ENCODE measurements at places on chromosomes 12 and 14. TPM values are rescaled to one million over a fixed set of nuclear protein-coding genes. Genes with fewer than 3 reads are reported as not detected.

The KRT72 gene
- 5.6 TPM for total RNA-seq

The CCDC38 gene
- 0.18 TPM for total RNA-seq

The EPS8 gene
- total RNA-seq: 4.1 TPM

The GAS2L3 gene
- total RNA-seq: 5.0 TPM

The CCDC196 gene
- total RNA-seq: not detected

The ASB2 gene
- 22.9 TPM for total RNA-seq

The FUT8 gene
- total RNA-seq: 72.2 TPM

The RPGRIP1 gene
- total RNA-seq: not detected

The CMA1 gene
- not detected for total RNA-seq

The PPP2R5E gene
- 38.9 TPM for total RNA-seq

The ERP27 gene
- total RNA-seq: 11.1 TPM

Measured in activated naive CD4-positive, alpha-beta T cell treated with anti-CD3 and anti-CD28 coated beads, Interleukin-2, amount 10 ng/mL, durations not matched to agents 5 hours and 36 hours (primary cell).